A549 (cell line): ENCODE measurements at places on chromosomes 16 and 17.

DNA sequence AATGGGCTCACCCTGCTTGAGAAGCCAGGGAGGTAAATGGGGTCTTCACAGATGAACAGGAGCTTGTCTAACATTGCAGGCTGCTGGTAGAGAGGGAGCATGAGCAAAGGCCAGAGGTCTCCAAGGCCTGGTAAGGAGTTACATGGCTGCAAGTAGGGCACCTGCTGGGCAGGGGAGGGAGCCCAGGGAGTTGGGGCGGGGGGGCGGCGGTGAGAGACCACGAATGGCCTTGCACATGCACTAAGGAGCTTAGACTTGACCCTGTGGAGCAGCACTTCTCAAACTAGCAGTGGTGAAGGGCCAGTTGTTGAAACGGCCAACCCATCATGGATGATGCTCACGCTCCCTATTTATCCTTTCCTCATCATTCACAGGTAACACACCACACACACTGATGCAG lies 38.4 kb downstream of the ERN1 start:
- DNase-seq, result no peak

DNA sequence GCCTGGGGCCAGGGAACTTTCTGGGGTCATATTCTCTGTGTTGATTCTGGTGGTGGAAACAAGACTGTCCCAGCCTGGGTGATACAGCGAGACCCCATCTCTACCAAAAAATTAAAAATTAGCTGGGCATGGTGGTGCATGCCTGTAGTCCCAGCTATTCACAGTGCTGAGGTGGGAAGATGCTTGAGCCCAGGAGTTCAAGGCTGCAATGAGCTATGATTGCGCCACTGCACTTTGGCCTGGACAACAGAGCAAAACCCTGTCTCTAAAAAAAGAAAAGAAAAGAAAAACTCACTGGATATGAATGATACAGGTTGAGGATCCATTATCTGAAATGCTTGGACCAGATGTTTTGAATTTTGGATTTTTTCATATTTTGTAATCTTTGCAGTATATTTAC lies 13.6 kb downstream of the SCGB1C2 start:
- no peak for DNase-seq

DNA sequence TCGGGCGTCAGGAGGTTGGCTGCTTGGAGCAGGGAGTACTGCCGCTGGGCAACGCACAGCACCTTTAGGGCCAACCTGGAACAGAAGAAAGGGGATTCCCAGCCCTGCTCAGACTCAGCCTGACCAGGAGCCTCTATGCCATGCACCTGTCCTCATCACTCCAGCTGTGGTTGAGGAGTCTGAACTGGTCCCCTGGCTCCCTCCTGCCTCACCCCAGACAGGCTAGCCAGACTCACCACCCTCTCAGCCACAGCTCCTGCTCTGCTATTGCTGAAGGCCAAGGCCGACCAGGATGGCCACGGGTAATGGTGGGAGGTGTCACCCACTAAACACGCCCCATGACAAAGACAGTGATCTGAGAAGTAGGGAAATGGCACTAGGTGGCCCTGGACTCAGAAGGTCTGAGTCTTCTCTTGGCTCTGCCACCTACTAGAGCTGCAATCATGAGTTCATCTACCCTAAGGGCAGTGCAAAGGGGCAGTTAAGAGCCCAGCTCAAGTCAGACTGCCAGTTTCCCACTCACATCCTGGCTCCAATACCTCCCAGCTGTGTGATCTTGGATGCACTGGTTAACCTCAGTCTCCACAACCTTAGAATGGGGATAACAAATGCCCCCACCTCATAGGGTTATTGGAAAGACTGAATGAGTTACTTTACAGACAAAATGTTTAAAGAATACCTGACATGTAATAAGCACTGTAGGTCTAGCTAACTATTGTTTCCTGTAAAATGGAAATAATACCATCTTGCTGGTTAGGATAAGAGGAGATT lies 13.8 kb upstream of the GFAP start:
- DNase-seq, result no peak

GRCh38 chr16:63877401-63877800 lies 1244.5 kb downstream of the CDH11 start:
- DNase-seq, result no peak

GRCh38 chr17:42760652-42761581 lies at the start of gene RAMP2:
TSS of gene RAMP2 (plus strand) at chr17:42761227. CDS start at chr17:42761262, 35 bp downstream.
- no peak for DNase-seq

DNA sequence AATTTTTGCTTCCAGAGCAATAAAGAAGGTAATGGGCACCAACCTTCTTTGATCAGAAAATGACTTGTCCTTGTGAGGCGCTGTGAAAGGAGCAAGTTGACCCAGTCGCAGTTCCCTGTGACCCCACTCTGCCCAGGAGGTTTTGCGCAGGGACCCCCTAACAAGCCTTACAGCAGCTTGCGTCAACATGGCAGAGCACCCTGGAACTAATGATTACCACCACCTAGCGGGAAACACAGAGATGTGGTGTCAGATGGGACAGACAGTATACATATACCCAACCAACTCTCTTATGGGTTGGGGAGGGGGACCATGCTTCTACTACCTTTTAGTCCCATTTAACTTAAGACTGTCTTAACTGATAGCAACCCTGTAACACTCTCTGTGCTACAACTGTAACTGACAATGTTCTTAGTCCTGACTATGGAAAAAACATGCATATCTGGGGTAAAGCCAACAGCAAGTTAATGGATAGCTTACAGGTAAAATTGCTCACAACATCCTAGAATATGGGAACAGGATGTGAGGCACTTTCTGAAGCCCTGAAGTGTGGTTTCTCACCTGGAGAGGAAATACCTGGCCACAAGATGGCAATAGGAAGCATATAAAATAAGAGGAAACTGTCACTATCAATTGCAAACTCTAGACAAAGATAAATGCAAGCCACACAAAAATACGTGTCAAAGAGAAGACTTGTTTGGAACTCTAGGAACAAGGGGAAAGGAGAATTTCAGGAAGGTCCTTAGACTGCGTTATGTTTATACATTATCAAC lies 3.0 kb downstream of the KARS1 start:
- DNase-seq, result no peak

- DNase-seq, result no peak
Measured at GRCh38 chr17:52160136-52160567, 1.6 kb upstream of the CA10 start.

GRCh38 chr17:8185582-8186445 lies 4.2 kb downstream of the BORCS6 start:
- peak; percentile 77 for DNase-seq

- DNase-seq, result no peak
Measured at GRCh38 chr17:21711182-21711581, 18.9 kb downstream of the KCNJ18 start.
